ENCODE measurements at places on chromosomes 6 and 20. TPM values are rescaled to one million over a fixed set of nuclear protein-coding genes. Genes with fewer than 3 reads are reported as not detected.

The BHLHE23 gene
- not detected for polyA plus RNA-seq

The ADISSP gene
- 32.6 TPM for polyA plus RNA-seq

The POU5F1 gene
- 2.6 TPM for polyA plus RNA-seq

The APCDD1L gene
- 0.25 TPM for polyA plus RNA-seq

The PLCB4 gene
- 8.2 TPM for polyA plus RNA-seq
